CD8-positive, alpha-beta memory T cell (primary cell): ENCODE measurements at places on chromosomes 13 and 19.

- DNase-seq: peak; percentile 72
These were observed 53.1 kb upstream of the SERPINE3 start for GRCh38 chr13:51286135-51287002.

DNA sequence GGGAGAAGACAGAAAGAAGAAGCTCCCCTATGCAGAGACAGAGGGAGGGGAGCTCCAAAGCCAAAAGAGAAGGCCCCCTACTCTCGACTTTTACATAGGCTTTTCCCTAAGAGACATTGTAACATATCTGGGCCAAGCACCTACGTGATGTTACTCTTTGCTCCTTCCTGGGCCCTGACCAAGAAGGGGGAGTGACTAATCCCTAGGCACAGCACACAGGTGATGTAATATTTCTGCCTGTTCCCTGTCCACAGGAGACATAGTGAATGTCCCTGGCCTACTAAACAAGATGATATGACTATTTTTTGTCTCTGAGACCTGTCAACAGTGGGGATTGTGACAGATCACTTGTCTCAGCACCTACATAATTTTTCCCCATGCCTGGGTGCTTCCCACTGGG lies 15.9 kb upstream of the ZNF254 start:
- no peak for DNase-seq

GRCh38 chr13:67934617-67935330 lies 704.6 kb upstream of the PCDH9 start:
- no peak for DNase-seq

- DNase-seq: no peak
These were observed 332.2 kb downstream of the MYO16 start for GRCh38 chr13:108961542-108962125.

DNA sequence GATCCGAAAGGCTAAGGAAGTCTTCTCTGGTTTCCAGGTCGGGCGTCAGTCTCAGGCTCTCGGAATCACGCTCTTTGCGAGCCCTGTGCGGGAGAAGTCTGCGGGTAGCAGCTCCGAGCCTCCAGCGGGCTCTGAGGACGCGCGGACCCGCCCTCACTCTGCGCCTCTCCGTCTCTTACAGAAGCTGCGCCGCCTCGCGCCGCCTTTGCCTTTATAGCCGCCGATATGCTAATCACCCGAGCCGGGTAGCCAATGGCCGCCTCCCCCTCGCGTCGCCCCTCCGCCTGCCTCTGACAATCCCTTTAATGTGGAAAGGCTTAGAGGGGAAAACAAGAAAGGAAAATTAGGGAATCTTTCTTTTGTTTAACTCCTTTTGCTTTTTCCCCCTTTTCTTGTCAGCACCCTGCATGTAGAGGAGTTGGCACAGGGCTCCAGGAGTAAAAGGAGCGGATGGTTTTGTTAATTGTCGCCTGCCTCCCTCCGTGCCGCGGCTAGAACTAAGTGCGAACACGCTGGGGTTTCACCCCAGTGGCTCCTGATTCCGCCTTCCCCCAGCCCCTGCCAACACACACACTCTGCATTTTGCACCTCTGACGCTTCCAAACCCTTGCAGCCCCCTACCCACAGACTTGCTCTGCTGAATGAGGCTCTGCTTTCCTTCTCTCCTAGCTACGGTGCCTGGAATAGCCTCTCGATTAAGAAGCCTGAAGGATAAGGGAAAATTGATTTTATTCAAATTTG lies at the start of gene PCDH8:
Gene PCDH8 (minus strand): TSS at position 186 of the 741 bp plus-strand sequence. CDS start 204 bp downstream, outside the sequence.
- no peak for DNase-seq

GRCh38 chr19:15300533-15301197 lies 31.7 kb downstream of the BRD4 start:
- no peak for DNase-seq
